ENCODE measurements at places on chromosomes 1 and 21.

- DNase-seq: no peak
Measured at GRCh38 chr21:38498057-38498833, at the start of gene ERG. TSS of gene ERG (minus strand) at chr21:38498477. CDS start at chr21:38498380, 97 bp downstream.

DNA sequence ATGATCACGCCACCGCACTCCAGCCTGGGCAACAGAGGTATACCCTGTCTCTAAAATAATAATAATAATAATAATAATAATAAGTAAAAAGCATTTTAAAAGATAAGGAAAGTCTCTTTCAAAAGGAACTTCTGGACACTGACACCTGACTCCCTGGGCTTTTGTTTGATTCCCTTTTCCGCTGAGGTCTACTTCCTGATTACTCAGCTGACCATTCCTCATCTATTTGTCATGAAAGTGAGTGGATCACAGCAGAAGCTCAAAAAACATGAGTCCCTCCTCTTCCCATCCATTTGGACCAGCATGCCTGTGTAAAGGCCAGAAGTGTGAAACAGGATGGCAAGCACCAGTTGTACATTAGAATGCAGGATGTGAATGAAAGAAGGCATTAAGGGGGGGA, 61.1 kb upstream of the FBXO28 start:
- no peak for DNase-seq

- DNase-seq: no peak
Measured at GRCh38 chr1:219324171-219324570, 150.5 kb downstream of the LYPLAL1 start.

DNA sequence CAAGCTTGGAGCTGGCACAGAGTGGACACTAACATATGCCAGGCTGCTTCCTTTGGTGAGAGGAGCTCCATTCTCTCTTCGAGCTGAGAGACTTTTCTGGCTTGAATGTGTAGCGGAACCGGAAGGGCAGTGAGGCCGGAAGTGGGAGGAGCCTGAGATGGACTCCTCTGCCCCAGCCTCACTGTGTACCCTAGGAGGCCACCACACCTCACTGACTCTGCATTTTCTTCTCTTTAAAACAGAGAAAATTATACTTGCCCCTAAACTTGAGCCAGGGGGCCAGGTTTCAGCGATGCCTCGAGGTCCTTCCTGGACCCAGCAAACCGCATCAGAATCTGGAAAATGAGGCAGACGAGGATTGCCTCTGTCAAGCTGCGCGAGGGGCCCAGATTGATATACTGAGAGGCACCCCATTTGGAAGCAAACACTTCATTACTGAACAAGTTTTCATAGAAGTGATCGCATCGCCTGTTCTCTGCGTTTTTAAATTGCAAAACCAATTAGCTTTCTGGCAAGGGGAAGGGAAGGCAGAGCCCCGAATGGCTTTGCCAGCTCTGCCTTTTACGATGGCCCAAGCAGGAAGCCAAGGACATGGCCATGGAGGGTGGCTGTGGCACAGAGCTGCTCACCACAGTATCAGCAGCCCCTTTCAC, 708.1 kb downstream of the PTPRU start:
- no peak for DNase-seq

- no peak for DNase-seq
Measured at GRCh38 chr21:41743321-41744027, 23.4 kb downstream of the RIPK4 start.

GRCh38 chr1:50700214-50700613, 259.9 kb downstream of the FAF1 start:
- no peak for DNase-seq

DNA sequence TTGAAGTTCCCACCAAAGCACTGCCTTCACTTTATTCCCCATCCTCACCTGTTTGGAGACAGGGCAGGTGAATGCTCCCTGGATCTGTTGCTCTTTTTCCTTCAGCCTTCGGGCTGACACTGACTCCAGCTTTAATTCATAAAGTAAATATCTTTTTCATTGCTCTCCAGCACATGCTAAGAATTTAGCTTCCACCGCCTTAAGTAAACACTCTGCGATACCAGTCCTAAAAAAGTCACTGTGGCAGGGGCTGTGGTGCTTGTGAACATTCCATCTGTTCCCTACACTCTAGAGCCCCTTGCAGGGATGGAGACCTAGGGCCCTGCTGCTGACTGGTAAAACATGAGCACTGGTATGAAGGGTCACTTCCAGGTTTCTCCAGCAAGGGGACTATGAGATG, 896 bp upstream of the PLA2G2A start:
- no peak for DNase-seq

DNA sequence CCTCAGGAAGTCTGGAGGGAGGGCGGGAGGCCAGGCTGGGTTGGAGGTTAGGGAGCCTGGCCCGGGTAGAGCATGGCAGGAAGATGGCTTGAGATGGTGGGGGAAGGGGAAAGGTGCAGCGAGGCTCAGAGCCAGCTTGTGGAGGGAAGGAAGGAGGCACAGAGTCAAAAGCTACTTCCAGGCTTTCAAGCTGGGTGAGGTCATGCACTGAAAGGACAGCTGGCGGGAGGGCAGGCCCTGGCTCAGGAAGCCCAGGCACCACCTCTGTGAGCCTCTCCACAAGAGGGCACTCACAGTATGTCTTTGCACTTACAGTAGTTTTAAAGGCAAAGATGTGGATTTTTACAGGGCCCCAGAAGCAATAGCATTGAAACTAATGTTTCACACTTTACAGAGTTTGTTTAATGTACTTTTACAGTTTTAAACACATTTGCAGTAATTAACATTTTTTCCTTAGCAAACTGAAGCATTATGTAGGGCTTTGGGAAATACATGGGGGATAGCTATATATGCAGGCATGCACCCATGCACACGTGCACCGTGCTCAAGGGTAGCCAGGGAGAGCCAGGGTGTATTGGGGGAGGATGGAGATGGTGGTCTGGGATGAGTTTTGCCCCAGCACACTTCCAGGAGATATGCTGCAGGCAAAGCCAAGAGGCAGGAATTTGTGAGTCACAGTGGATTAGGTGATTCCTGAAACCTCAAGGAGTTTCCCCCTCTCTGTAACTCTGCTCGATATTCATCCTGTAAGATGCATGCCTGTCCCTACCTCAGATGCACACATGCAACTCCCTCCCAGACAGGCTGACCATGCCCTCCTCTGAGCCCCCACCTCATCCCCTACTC, 6.1 kb upstream of the ADAM15 start:
- peak; percentile 64 for DNase-seq

- DNase-seq: no peak
Measured at GRCh38 chr1:76666499-76666898, 200.8 kb upstream of the ST6GALNAC5 start.

- no peak for DNase-seq
Measured at GRCh38 chr1:59696421-59697115, 118.2 kb upstream of the HOOK1 start.

- no peak for DNase-seq
Measured at GRCh38 chr1:211581526-211581925, 2.6 kb upstream of the SLC30A1 start.

- no peak for DNase-seq
Measured at GRCh38 chr1:240562111-240562590, 49.8 kb downstream of the GREM2 start.

- no peak for DNase-seq
Measured at GRCh38 chr1:207024202-207025145, 8.1 kb downstream of the C1orf116 start.

- DNase-seq: no peak
Measured at GRCh38 chr1:180566026-180566425, 7.3 kb downstream of the OVAAL start.

DNA sequence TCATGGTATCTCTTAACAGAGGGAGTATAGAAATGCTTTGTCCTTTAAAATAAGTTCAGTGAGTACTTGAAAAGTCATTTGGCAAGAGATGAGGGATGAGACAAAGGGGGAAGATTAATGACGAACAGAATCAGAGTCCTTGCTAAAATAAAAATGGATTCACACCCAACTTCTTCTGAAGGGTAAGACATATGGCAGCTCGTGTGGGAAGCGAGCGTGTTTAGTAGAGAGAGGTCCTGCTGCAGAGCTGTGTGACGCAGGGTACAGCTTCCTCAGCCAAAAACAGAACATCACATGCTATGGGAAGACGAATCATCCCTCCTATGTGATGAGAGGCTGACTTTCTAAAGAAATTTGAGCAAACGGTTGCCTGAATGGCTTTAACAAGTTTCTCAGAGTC, 158.5 kb upstream of the LMO4 start:
- DNase-seq: no peak

- peak; percentile 73 for DNase-seq
Measured at GRCh38 chr1:58618303-58618702, 41.3 kb upstream of the TACSTD2 start.

DNA sequence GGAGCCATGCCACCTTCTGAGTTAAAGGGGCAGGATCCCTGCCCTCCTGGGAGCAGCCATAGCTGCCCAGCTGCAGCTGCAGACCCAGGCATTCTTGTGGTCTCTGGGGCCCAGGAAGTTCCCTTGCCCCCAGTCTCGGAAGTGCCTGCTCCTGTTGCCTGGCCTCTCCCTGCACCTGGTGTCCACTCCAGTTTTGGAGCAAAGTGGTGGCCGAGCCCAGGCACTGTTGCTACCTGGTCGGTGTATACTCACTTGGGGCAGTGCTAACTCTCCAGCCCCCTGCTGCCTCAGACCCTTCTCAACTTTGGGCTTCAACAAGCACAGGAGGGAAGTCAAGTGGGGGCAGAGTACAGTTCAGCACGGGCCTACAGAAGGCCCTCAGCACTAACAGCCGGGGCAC, 352.9 kb upstream of the NCAM2 start:
- DNase-seq: no peak

GRCh38 chr1:158112994-158113758, 67.5 kb upstream of the CD1D start:
- no peak for DNase-seq

DNA sequence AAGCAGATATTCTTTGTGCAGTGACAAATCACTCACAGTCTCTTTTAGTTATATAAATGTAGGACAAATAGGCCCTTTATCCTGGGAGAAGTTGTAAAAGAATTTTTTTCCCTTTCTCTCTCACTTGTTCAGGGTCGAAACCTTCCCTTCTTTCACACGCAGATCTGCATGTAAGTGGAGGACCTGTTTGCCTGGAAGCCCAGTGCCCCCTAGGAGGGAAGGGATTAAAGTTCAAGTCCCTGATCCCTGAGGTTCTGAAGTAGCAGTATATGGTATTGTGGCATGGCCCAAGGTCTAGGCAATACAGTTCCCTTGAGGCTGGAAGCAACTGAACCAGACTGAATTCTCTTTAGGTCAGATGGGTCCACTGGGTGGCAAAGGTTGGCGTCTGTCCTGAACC, 48.6 kb upstream of the PTGFRN start:
- DNase-seq: no peak

- no peak for DNase-seq
Measured at GRCh38 chr1:103025858-103026409, 82.4 kb downstream of the COL11A1 start.

DNA sequence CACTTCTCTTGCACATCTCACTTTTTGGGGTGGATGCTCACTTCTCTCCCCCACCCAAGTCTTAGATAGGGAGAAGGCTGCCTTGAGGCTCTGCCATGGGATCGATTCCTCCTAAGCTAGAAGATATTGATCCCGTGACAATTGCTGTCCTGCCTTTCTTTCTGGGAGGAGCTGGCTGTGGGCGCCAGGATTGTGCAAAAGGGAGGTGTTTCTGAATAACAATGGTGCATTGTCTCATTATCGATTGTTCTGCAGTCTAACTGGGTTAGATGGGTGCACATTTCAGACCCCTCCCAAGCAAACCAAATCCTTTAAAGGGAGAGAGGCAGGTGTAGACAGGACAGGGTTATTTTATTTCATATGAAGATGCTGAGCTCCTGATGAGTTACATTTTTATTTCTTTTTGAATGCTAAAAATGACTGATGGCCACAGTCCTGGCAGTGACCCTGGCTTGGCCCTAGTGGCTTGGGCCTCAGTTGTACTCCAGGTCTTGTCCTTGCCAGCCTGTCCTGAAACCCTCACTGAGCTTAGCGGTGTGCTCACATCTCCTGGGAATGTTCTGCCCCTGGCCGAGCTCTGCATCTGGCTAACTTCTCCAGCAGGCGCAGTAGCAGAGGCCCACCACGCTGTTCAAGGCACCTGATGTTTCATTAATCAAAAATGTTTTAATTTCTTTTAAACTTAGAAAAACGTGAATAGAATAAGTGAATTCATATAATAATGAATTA, 99.0 kb upstream of the KAZN start:
- DNase-seq: no peak

GRCh38 chr1:44146536-44147361, 5.3 kb upstream of the KLF18 start:
- no peak for DNase-seq

- DNase-seq: peak; percentile 76
Measured at GRCh38 chr1:11735854-11736745, at the start of gene AGTRAP. TSS of gene AGTRAP (plus strand) at chr1:11736136. CDS start at chr1:11736209, 73 bp downstream.

DNA sequence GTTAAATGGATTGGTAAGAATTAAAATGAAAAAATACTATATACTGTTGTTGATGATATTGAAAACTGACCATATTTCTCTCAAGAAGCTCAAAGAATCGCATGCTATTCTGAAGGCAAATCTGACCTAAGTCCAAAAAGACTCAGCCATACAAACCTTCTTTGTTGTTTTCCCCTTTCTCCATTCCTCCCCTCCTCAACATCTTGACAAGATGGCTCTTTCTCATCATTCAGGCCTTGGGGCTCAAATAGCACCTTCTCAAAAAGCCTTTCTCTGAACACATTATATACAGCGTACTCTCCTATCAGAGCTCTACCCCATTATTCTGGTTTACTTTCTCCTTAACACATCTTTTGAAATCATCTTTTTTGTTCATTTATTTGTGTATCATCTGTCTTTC, 17.2 kb downstream of the COLGALT2 start:
- DNase-seq: no peak

DNA sequence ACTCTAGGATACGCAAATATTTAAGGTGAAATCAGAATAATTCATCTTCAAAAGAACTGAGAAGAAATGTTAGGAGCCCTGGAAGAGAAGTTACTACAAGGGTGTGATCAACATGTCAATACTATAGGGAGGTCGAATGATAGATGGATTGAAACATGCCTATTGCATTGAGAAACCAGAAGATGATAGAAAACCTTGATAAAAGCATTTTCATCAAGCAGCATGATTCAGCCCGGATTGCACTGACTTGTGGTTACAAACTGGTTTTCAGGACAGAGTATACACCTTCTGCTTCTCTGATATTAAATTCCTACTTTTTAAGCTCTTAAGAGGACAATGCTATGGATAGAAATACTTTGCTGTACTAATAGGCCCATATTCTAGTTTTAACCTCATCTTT, 164.2 kb downstream of the FMN2 start:
- no peak for DNase-seq

- DNase-seq: no peak
Measured at GRCh38 chr1:20478057-20478635, 7.9 kb downstream of the CAMK2N1 start.

DNA sequence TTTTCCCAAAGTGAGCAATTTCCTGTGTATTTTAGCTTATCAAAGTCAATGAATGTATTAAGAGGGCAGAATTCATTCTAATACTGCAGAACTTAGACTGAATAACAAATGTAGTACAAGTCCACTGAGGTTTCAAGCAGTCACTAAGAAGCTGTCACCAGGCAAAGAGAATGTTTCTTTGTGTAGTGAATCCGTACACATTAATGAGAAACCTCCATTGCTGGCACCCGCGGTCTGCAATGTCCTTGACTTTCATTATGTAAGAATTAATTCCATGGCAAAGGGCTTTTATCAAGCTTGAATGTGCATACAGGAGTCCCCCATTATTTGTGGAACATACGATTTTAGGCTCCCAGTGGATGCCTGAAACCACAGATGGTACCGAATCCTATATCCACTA, 719.5 kb upstream of the TMPRSS15 start:
- DNase-seq: no peak

GRCh38 chr1:200121421-200121820, 93.9 kb downstream of the NR5A2 start:
- DNase-seq: peak; percentile 25
